ENCODE measurements at places on chromosomes 2 and 18.

DNA sequence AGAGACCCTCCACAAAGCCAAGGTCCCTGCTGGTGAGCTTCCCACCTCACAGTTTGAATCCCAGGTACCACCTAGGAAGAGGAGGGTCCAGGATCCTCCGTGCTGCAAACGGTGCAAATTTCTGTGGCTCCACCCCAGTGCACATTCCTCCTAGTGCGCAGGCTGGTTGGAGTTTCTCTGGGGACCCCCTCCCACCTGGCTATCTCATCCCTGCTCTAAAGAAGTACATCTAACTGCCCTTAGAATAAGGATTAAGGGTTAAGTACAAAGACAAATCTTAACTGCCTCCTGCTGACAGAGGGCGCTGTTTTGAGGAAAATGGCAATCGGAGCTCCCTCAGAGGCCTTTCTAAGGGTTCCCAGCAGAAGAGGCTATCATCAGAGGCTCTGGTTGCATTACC lies 109.6 kb upstream of the FSIP2 start:
- DNase-seq = no peak

DNA sequence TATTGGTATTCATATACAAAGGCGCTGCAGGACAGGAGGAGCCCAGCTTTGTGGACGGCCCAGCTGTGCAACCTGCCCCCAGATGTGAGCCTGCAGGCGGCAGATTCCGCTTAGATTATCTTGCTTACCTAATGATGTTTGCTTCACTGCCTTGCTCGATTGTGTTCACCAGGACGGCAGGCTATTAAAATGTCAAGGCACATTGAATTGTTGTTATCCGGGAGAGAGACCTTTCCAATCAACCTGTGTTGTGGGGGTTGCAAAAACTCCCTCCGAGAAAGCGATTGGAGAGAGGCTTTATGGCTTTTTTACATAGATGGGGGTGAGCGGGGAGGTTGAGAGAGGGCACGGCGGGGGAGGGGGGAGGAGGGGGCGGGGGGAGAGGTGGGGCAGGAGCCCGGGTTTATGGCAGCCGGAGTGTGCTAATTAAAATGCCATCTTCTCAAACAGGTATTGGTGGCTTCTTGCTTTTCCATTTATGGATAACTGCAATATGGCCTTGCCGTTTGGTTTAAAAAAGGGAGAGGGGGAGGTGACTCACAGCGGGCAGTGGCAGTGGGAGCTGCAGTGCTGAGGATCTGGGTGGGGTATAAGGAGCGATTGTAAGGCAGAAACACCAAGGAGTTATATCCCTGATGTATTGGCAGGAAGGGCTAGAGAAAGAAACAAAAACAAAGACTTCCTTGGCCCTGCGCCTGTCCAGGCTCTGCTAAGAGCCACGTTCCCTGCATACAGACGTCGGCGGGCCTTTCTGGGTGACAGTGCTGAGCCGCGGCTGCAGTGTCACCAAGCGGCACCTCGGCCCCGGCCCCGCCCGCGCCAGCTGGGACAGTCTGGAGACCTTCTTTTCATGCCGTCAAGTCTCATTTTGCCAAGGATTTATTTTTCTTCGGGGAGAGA lies 97.2 kb downstream of the INSIG2 start:
- peak; percentile 59 for DNase-seq

DNA sequence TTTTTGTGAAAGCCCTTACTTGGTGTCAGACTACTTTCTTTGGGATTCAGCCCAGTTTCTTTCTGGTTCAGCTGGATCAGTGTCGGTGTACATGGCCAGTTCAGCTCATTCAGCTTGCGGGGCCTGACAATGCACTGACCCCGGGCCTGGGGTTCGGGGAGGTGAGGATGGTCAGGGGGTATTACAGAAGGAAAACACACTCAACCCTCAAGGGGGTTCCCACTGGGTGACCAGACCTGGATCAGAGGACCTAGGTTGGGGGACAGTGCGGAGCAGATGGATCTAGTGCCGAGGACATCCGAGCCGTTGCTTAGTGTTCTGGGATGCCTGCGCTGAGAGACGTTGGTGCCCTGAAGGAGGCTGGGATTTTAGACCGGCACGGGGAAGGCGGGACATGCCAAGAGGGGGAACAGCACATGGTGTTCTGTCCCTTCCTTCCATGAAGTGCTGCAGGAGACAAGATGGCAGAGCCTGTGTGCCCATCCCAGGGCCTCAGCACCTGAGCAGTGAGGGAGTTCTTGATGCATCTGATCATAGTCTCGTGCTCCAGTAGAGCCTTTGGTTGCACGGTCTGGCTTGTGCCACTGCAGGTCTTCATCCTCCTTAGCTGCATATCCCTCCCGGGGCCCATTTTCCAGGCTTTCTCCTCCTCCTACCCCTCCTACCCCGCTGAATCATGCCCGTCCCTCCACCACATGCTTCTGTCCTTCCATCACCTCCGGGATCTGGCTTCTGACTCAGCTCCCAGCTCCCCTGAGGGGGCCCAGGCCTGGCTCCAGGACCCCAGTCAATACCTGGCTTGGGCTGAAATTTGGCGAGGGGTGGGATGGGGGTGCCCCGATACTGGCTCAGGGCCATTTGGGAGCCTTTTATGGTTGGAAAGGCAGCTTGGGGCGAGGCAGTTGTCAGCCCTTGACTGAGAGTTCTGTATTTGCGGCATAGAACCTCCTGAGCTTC lies 18.0 kb downstream of the SPEG start:
- DNase-seq = no peak

- no peak for DNase-seq
Measured at GRCh38 chr2:237931205-237931721, 35.6 kb upstream of the UBE2F start.
